Fibroblast of the aortic adventitia (primary cell): ENCODE measurements at places on chromosomes 11 and 22.

- no peak for DNase-seq
Observed at GRCh38 chr11:2800655-2801531, 84.7 kb downstream of the CDKN1C start.

DNA sequence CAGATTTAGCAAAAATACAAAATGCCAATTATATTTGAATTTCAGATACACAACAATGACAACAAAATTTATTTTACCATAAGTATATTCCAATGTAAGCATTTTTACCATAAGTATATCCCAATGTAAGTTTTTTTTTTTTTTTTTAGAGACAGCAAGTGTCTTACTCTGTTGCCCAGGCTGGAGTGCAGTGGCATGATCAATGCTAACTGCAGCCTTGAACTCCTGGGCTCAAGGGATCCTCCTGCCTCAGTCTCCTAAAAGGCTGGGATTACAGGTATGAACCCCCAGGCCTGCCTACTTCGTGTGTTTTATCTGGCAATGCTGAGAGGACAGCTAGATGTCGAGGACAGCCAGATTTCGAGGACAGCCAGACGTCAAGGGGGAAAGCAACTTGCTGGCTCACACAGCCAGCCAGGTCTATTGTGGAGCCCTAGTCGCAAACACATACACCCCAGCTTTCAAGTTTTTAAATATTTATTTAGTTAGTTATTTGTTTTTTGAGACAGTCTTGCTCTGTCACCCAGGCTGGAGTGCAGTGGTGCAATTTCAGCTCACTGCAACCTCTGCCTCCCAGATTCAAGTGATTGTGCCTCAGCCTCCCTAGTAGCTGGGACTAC is 1.1 kb upstream of the SERPING1 start:
- DNase-seq: no peak

GRCh38 chr22:40044870-40045834 is 50.4 kb downstream of the FAM83F start:
- peak; percentile 24 for DNase-seq

DNA sequence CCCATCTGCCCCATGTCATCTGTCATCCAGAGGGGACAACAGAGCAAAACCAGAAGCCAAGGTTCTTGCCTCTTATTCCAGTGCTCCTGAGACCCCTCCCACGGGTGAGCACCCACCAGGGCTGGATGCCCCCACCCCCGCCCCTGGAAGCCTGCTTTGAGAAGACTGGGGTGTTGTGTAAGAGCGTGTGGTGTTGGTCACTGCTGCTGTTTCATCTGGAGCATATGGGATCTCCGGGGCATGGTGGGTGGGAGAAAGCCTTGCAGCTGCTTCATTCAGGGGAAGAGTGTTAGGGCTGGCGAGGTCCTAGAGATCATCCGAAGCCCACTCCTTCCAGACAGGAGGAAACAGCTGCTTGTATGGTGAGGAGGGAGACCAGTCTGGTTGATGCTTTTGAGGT is 54.1 kb downstream of the CHRDL2 start:
- no peak for DNase-seq

DNA sequence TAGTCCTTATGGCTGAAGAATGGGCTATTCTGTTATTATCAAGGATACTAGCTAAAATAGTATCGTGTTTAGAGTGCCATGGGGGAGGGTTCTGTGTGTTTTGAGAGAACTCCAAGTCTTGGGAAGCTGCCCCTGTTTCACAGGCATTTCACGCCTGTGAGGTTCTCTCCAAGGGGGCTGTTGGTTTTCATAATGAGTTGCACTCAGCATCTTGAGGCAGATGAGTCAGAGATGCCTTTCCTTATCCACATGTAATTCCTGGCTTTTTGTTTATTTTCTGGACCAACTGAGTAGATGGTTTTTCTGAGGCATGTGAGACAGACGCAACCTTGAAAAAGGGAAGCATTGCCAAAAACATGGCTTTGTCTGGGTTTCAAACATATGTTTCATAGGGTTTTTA is 203.7 kb downstream of the ARHGAP42 start:
- DNase-seq: peak; percentile 88
